Stimulated activated CD8-positive, alpha-beta memory T cell treated with anti-CD3 and anti-CD28 coated beads, Interleukin-4, amount 100 ng/mL, for 4 hours (primary cell): ENCODE measurements at places on chromosomes 6 and 20.

DNA sequence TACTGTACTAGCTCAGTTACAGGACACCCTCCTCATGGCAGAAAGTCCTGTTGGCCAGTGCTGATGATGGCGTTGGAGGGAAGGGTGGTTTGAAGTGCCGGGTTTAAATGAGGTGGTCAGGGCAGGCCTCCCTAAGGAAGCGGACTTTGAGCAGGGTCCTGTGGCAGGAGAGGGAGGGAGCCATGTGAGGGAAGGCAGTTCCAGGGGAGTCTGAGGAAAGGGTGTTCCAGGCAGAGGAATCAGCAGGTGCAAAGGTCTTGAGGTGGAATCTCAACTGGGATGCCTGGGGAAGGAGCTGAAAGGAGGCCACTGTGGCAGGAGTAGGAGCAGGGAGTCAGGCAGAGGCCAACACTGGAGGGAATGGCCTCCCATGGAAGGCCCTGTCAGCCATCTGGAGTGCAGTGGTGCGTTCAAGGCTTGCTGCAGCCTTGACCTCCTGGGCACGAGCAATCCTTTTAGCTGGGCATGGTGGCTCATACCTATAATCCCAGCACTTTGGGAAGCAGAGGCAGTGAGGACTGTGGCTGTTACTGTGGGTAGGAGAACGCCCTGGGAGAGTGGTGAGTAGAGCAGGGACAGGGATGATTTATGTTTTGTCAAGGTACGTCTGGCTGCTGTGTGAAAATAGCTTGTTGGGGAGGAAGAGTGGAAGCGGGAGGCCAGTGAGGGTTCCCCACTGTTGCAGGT is 26.2 kb downstream of the VSTM2L start:
- DNase-seq = no peak

DNA sequence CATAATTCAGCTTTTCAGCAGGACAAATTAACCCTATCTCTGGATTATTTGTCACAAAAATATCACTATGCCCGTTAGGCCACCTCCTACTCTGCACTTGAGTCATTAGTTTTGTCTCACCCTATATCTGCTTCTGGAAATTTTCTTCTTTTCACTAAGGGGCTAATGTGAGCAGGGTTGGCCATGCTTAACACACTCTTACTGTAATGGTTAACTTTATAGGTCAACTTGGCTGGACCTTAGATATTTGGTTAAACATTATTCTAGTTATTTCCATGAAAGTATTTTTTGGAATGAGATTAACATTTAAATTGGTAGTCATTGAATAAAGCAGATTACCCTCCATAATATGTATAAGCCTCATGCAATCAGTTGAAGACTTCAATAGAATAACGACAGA is 394.6 kb upstream of the PTCHD4 start:
- no peak for DNase-seq

GRCh38 chr20:47319517-47320252 is 36.8 kb downstream of the ZMYND8 start:
- no peak for DNase-seq

DNA sequence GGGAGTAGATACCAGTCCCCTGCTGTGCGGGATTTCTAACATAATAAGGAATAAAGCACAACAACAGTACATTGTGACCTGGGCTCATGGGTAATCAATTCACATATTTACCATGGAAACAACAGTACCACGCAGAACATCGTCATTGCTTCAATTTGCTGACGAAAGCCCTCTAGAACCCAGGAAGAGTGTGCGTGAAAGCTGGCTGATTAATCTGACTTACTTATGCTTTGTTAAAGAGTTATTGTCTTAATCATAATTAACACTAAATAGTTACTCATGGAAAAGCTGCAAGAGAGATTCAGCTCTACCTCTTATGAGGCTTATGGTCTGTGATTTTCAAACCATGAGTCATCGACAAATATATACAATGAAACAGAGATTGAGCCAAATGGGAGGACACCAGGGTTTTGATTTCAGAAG is 644.3 kb upstream of the AGPAT4 start:
- no peak for DNase-seq

DNA sequence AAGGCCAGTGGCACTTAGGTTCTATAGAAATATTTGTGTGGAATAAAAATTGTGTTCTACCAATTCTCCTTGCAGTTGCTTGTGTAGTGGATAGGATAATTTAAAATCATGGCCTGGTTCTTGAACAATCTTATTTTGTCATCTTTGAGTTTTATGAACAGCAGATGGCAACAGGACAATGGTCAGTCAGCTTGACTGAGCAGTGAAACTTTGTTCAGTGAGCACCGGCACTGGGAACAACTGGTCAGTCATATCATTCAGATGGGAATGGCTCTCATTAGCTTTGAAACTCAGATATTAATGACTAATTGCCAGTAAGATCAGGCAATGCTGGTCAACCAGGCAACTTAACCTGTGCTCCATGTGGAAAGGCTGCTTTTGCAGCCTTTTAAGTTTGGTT is 129.2 kb downstream of the BCKDHB start:
- DNase-seq = no peak

DNA sequence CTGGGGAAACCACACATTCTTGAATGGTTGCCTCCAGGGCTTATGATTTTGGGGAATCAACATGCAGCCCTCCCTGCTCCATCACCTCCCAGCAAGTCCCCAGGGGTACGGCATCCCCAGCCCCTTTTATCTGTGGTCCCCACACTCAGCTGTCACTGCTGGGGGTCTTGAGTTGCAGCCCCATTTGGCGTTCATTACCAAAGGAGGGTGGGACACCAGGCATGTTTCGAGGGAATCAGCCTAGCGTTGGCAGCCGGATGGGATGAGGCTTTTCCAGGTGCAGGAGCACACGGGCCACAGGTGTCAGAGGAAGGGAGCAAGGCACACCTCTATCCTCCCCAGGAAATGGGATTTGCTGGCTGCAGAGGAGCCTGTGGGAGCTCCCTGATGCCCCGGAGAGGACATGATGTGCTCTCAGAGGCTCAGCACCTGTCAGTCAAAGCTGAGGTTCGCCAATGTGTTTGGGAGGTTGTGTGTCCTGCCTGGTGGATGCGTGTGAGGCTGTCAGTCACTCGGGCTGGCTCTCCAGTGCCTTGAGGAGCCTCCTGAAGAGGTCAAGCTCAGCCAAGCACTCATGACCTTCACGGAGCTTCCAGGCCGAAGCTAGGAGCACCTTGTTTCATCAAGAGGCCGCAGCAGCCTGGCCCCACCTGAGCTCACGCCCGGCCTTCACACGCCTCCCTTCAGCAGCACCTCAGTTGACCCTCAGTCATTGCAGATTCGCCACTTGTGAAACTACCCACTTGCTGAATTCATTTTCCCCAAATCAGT is 95.0 kb downstream of the ERMARD start:
- DNase-seq = no peak

DNA sequence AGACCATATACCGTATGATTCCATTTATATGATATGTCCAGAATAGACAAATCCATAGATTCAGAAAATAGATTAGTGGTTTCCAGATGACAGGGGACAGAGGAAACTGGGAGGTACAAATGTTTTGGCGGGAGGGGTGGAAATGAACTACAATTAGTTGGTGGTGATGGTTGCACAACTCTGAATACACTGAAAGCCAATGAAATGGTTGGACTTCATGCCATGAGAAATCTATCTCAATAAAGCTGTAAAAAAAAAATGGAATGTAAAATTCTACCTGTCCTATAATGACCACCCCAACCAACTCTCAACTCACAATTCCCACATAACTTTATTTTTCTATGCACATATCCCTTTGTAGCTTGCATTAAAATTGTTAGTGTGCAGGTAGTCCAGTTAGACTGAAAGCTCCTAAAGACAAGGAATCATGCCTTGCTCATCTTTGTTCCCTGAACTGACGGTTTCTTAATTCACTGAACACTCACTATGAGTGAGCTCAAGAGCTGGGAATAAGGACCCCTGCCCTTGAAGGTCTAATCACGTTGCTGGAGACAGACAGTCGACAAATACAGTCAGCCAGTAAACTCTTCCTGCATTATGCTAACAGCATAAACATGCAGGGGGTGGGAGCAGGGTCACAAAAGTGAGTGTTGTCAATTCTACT is 1.4 kb downstream of the DCDC2 start:
- no peak for DNase-seq

DNA sequence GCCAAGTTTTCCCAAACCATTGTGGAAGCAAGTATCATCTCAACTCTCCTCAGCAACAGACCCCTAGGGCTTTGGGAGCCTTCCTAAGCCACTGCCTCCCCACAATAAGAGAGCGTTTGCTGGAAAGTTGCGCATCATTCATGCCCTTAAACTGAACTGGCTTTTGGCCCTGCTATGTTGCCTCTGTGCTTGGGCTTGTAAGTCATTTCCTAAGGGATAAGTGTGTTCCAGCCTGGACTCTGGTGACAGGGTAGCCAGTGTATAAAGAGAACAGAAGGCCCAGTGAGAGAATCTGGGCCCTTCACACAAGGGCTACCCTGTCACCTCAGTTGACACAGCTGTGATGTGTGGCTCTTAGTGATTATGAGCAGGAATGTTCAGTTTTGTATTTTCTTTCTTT is 77.8 kb downstream of the COL9A1 start:
- DNase-seq = no peak

- DNase-seq = no peak
Observed at GRCh38 chr6:3405182-3405518, 51.7 kb downstream of the SLC22A23 start.

DNA sequence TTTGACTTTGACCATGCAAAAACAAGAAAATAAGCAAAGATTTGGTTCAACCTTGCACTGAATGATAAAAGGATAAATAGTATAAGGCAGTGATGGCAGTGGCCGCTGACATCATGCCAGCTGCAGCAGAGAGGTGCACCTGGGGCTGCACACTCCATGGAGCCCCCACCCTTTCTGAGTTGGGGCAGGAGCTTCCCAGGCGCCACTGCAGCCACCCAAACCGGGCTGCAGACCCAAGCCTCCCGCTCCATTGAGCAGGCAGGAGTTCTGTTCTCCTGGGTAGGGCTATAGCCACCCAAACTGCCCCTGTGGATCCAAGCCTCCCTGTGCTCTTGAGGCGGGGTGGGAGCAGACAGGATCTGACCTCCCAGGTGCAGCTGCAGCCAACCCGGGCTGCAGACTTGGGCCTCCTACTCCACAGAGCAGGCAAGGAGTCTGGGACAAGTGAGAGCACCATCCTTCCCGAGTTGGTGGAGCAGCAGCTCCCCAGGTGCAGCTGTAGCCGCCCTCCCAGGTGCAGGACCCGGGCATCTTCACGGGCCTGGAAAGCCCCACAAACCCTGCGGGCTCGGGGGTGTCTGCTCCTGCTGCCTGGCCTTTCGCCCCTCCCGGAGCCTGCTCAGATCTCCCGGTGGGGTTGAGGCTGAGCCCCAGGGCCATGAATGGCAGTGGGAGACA is 537.9 kb downstream of the TENT5A start:
- no peak for DNase-seq

- DNase-seq = no peak
Observed at GRCh38 chr6:157264701-157265100, 58.6 kb downstream of the TMEM242 start.

DNA sequence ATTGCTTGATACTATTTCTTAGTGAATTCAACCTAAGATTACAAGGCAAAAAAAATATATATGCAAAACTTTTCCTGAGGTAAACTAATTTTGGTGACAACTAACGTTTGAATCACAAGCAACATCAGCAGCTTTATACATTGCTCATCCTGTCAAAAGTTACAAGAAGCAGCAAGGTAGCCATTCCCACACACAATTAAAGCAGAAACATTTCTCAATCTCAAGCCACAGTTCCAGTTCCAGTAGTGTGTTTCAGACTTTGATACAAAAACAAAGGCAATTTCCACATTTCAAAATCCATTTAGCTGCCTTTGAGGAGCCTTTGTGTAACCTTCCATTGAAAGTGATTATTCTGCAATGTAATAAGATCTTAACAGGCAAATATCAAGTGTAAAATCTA is 191.0 kb downstream of the WDR27 start:
- DNase-seq = no peak

DNA sequence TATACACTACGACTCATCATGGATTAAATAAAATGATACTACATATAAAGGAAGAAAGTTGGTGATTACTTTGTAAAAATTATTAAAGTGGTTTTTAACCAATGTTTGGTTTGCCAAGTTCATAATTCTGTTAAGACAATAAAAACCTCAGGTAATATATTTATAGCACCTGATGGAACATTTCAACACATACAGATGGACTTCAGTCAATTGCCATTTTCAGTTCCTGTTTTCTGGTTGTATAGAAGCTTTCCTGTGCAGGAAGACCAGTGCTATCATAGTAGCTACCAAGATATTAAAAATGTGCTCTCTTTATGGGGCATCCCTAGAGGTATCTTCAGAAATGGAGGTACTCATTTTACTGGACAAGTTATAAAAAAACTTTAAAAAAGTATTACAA is 1686.4 kb downstream of the GRIK2 start:
- DNase-seq = no peak

DNA sequence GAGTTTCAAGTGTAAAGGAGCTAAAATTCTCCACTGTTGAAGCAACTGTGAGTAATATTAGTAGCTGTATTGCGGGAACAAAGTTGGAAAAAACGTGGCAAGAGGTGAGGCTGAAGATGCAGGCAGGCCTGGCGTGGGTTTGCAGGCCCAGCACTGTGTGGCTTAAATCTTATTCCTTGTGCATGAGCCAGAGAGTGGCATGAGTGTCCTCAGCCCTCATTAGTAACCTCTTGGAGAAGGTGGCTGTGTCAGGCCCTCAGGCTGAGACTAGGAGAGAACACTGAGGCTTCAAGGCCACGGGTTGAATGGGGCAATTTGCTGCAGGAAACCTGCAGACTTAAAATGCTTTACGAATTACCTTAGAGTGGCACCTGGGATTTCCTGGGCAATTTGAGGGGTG is 372.7 kb upstream of the CITED2 start:
- DNase-seq = no peak

- no peak for DNase-seq
Observed at GRCh38 chr6:108793516-108794251, 54.5 kb upstream of the ARMC2 start.

GRCh38 chr6:102549221-102549874 is 1155.8 kb downstream of the GRIK2 start:
- no peak for DNase-seq

DNA sequence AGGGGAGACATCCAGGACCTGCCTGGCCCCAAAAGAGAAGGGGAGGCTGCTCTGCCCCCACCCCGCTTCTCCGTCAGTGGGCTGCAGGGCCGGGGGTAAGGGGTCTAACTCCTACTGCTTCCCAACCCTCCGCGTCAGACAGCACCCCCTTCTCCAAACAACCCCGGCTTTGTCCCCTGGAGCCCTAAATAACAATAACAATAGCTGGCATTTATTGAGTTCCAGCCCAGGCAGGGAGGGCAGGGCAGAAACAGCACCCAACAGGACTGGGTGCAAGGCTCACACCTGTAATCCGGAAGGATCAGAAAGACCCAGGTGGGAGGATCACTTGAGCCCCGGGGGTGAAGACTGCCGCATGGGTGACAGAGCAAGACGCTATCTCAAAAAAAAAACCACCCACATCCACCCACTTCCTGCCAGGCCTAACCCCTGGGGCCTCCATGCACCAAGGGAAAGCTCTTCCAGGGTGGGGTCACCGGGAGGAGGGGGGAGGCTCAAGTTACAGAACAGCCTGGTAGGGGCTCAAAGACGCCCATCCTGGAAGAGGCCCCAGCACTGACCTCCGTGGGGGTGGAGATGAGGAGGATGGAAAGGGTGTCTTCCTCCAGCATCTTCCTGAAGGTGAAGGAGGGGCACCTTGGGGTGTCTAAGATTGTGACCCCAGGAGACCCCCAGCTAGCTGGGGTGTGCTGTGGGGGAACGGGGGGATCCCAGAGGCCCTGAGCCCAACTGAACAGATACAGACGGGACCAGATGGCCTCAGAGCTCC is 1.3 kb upstream of the FNDC11 start:
- no peak for DNase-seq
